NCI-H1694 treated with DMSO at 0.1 percent for 48 hours (cell line): ENCODE measurements at places on chromosomes 1 and 21.

- no peak for DNase-seq
Observed at GRCh38 chr21:27825035-27825434, 858.1 kb upstream of the ADAMTS5 start.

DNA sequence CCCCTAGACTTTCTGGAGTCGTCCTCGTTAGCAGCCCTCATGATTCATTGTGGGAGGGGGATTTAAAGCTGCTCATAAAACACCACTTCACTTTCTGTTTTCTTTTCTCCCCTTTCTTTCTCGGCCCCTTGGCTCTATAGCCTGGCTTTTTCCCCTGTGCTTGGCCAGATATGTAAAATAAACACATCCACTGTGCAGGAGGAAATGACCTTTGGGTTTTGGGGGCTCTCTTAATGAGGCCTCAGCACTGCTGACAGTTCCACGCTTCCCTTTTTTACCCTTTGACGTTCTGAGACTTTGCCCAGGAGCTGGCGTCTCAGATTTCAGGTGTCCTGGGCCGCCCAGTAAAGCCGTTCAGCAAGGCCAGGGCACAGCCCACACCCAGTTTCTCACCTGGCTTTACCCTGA, 65.7 kb downstream of the RUNX3 start:
- DNase-seq = no peak

DNA sequence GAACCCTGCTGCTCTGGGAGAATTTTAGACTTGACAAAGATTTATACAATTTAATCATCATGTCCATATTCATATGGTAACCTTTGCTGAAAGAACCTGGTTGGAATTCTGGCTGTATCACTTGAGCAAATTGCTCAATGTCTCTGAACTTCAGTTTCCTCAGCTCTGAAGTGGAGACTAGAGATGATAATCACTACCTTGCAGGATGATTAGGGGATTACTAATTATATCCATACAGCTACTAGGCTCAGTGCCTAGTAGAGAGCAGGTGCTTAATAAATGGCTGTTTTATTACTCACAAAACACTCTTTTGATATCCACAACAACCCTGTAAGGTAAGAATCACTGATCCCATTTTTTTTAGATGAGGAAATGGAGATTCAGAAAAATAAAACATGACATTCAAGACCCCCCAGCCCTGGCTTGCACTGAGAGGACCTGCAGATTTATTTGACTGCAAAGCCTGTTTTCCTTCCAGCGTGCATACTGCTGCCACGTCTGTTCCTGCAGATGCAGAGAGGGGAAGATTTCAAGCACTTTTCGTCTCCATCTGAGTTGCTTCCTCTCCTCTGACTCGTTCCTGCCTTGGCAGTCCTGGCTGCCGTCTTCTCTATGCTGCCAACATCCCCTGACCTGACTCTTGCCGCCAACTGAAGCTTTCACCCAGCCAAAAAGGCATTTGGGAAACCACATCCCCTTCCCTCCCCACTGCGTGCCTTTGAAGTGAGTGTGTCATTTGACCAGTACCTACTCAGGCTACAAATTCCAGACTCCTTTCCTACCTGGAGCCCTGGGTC, 203.0 kb downstream of the PLPP3 start:
- DNase-seq = peak; percentile 13

DNA sequence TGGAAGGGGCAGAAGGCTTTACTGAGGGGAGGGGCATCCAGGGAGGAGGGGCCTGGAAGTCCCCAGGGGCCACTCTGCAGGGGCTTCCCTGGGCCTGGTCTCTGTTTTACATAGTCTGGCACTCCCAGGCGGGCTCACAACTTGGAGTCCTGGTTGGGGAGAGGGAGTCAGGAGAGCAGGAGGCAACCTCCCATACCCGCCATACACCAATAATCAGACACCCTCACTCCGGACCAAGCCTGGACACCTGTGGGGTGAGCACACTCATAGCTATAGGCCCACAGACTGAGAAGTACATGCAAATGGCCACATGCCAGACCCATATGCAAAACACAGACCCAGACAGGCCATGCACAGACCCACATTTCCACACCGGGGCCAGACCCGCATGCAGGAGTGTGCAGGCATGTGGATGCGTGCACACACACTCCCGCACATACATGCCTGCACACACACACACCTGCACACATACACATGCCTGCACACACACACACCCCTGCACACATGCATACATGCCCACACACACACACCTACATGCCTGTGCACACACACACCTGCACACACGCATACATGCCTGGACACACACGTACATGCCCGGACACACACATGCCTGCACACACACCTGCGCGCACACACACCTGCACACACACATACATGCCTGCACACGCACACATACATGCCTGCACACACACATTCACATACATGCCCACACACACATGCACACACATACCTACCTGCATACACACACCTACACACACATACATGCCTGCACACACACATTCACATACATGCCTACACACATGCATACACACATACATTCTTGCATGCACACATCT, 89.5 kb upstream of the RUNX3 start:
- no peak for DNase-seq

- DNase-seq = no peak
Observed at GRCh38 chr21:31498985-31499384, 154.9 kb upstream of the TIAM1 start.

GRCh38 chr1:245375789-245376460, 221.1 kb downstream of the KIF26B start:
- no peak for DNase-seq

DNA sequence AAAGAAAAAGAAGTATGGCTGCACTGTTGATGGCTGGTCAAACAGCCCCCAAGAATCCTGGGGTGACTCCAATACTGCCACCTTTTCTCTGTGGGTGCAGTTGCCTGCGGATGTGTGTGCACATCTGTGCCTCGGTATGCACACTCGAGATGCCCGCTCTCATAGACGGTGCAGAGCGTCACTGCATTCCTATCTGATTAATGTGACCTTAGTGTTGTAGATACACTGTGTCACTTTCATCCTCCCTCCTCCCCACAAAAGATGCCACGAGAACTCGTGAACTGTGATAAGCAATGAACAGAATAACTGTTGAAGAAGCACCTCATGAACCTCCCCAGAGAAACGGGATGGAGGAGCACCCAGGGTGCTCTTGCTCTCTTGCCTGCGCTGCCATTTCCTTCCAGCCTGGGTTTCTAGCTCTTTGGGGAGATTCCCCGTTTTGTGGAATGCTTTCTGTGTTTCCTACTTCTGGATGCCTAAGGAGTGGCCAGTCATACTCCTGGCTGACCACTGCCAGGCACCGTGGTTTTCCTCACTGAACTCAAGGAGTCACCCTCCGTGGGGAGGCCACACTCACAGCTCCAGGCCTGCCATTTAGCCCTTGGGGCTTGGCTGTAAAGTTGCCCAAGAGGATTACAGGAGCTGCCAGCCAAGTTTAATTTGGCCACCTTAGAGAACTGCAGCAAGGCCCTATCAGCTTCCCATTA, 32.0 kb downstream of the NTPCR start:
- no peak for DNase-seq

DNA sequence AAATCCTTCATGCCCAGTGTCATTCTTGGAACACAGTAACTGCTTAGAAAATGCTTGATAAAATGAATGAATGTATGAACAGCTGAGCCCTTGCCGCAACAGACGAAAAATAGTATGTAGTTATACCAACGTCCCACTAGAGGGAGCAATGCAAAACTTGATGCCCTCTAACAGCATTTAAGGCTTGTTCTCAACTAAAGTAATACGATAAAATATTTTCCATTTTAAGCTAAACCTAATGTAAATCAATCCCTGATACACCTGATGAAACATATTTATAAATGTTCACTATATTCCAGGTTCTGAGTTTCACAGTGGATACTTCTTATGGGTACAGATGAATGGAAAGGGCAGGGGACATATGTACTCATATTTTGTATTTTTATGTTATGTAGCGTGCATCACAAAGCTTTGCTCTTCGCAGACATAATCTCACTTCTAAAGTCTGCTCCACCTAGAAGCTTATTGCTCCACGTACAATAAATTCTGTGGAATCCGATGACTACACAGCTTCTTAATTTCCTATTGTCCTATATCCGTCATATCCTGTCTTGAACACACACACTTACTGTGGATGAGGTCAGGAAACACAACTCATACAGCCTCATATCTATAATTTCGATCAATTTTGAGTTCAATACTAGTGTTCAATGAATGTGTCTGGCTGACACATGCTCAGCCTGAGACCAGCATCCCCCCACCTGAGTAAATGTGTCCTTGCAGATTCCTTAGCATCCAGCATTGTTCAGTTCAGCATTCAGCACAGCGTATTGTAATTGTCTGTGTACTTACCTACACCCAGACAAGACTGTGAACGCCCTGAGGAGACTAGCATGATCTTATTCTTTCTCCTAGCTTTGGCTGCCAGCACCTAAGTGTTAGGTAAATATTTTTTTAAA, 4.4 kb upstream of the UTP25 start:
- peak; percentile 84 for DNase-seq

DNA sequence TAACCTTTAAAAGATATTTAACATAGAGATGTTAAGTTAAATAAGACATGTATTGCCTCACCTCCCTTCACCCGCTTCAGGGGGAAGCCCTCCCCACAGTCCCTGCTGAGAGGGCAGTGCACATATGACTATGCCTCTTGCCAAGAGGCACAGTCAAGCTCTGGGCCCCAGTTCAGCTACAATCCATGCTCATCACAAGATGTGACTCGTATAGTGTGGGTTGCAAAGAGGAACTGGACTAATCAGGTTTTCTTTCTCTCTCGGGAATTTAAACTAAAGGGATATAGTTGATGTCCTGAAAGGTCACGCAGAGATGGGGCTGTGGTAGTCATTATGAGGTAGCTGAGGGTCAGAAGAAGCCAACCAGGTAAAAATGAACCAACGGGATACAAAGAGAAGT, 35.6 kb downstream of the LYST start:
- no peak for DNase-seq

DNA sequence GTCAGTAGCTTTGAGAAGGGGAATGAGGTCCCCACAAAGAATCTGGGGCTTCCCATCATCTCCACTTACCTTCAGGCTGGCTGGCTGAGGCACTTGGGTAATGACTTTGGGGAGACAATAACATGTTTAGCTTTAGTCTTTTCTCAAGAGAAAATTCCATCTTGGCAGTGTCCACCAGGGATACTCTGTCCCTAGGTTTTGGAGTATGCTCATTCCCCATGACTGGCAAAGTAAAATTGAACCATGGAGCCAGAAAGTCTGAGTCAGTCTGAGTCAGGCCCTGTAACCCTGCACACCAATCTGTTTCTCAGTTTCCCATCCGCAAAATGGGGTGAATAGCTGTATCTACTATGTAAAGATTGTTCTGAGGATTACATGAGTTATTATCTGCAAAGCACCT, 28.2 kb downstream of the RUNX1 start:
- DNase-seq = no peak

GRCh38 chr1:184759112-184759511, 4.5 kb upstream of the EDEM3 start:
- DNase-seq = no peak

DNA sequence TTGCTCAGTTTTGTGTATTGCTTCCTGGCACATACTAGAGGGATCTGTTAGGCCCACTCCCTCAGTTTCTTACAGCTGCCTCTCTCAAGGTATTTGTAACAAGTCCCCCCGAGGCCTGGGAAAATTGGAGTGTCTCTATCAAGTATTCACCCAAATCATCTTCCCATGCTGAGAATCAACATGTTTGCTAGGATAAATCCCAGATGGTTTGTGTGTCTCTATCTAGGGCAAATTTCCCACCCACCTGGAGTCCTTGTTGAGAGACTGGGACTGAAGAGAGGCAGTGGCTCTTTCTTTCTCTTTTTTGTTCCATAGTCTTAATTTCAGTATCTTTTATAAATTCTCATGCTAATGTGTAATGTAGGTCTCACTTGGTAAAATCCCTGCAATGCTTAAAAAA, 58.0 kb downstream of the OLFM3 start:
- no peak for DNase-seq
